Mesenteric fat pad (tissue), 1 donor: ENCODE measurements at places on chromosomes 5 and 9. TPM values are rescaled to one million over a fixed set of nuclear protein-coding genes. Genes with fewer than 3 reads are reported as not detected.
A peak's percentile ranks its signal among the peaks of the same experiment; 100 is the strongest.

GRCh38 chr5:60710362-60710761 is 10.4 kb upstream of the DEPDC1B start:
- DNase-seq: no peak

Gene SHLD3
- total RNA-seq: 3.4 TPM

DNA sequence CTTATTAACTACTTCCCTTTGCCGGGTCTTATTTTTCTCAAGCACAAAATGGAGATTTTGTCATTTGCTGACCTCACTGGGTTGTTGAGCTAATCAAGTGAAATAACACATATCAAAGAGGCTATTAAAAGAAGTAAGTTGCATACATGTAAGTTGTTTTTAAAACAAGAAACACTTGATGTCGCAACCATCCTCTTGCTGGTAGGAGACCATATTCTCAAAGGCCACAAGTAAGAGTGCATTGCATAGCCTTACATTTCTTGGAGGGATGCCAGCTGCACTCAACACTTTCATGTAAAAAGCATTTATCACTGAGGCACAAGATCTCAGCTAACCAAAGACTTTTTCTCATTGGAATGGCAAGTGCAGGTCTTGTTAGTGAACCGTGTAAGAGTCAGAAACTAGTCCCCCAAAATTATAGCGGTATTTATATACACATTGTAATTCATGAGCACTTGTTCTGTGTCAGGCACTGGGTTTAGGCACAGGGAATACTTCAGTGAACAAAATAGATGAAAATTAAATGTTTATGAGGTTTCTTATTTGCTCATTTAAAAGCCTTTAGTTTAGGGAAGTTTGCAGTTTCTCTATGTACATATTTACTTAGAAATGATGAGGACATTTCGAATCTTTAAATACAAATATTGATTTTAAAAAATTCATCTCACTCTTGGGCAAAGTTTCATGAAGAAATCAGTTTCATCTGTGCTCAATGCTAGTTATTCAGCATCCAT is 72.0 kb downstream of the ZFAND5 start:
- no peak for DNase-seq

DNA sequence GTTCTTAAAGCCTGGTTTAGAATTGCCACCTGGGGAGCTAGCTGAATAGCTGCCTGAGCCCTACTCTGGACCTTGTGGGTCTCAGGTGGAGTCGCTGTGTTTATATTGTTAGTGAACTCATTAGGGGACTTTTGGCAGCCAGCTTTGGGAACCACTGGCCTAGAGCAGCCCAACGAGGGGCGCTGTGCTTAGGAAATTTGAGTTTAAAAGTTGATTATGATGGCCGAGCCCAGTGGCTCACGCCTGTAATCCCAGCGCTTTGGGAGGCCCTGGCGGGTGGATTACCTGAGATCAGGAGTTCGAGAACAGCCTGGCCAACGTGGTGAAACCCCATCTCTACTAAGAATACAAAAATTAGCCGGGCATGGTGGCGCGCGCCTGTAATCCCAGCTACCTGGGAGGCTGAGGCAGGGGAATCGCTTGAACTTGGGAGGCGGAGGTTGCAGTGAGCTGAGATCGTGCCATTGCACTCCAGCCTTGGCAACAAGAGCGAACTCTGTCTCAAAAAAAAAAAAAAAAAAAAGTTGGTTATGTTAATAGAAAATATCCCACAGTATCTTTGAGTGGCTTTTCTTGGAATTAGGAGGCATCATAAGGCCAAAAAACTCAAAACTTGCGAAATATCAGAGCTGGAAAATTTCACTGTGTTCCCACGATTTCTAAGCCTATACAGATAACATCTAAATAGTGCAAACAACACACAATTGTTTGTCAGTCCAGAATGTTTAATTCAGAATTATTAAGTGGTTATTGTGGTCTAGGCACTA is 809 bp downstream of the MCCC2 start:
- no peak for DNase-seq

DNA sequence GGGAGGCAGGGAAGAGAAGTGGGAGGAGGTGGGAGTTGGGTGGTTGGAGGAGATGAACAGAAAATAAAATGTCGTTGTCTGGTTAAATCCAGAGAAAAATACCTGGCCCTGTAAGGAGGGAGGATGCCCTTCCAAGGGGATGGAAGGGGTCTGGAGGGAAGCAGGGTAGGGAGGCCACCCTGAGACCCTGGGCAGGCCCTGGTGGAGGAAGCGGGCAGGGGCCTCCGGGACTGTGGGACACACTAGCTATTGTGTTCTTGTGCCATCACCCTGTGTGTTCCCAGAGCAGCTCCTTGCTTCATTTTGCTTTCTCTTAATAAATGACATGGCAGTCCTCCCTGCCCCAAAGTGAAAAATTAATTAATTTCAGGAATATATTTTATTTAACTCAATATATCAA is 11.8 kb upstream of the CD180 start:
- DNase-seq: no peak

GRCh38 chr9:21096172-21096900 is 18.6 kb upstream of the IFNB1 start:
- no peak for DNase-seq

GRCh38 chr9:94919376-94920098 is 193.0 kb downstream of the AOPEP start:
- DNase-seq: peak; percentile 55

Gene IL11RA
- total RNA-seq: 15.6 TPM

GRCh38 chr9:7976856-7977255 is 177.3 kb upstream of the DMAC1 start:
- no peak for DNase-seq

Gene DDX4
- total RNA-seq: not detected

Gene PCDHA9
- total RNA-seq: 0.22 TPM

GRCh38 chr5:59542851-59543820 is 350.4 kb downstream of the PDE4D start:
- DNase-seq: no peak

DNA sequence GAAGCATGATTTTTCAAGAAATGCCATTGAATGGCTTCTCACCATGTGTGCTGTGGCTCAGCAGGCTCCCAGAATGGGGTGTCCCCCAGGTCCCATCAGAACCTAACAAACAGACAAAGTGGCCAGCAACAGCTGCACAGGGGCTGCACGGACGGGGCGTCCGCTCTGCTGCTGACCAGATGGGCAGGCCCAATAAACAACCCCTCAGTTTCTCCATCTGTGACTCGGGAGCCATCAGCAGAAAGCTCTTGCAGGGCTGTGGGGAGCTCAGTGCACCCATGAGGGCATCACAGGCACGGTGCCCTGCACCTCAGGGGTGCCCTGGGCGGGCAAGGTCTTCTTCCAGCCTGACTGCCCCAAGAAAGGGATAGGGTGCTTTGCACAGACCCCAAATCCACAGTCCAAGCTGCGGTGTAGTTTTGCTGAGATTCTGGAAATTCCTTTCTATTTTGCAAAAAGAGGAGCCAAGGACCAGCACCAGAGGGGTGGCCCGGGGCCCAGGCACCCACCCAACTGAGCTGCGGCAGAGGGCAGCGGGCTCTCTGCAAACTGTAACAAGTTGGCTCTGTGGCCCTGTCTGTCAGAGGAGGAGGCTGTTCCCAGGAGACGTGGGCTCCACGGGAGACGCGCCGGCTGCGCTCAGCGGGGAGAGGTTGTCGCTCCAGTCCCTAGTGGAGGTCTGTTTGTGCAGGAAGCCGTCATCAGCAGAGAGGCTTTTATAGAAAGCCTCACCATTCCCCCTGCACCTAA is 138.7 kb upstream of the PPP1R26 start:
- DNase-seq: no peak

DNA sequence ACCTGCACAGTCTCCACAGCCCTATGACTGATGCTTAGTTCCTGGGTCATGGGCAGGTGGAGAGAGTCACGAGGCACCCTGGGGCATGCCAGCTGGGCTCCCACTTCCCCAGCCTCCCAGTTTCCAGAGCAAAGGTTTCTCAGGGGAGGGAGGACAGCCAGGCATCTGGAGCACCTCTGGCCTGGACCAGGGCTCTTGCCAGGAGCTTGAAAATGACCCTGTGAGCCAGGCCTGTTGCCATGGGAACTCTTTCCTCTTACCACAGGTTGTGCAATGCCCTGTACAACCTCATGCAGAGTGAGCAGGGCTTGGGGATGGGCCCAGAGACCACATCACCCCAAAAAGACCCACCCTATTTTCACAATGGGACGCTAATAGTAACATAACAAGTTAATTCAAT is 113.1 kb downstream of the PSD2 start:
- no peak for DNase-seq

Gene ARL10
- total RNA-seq: 4.4 TPM

DNA sequence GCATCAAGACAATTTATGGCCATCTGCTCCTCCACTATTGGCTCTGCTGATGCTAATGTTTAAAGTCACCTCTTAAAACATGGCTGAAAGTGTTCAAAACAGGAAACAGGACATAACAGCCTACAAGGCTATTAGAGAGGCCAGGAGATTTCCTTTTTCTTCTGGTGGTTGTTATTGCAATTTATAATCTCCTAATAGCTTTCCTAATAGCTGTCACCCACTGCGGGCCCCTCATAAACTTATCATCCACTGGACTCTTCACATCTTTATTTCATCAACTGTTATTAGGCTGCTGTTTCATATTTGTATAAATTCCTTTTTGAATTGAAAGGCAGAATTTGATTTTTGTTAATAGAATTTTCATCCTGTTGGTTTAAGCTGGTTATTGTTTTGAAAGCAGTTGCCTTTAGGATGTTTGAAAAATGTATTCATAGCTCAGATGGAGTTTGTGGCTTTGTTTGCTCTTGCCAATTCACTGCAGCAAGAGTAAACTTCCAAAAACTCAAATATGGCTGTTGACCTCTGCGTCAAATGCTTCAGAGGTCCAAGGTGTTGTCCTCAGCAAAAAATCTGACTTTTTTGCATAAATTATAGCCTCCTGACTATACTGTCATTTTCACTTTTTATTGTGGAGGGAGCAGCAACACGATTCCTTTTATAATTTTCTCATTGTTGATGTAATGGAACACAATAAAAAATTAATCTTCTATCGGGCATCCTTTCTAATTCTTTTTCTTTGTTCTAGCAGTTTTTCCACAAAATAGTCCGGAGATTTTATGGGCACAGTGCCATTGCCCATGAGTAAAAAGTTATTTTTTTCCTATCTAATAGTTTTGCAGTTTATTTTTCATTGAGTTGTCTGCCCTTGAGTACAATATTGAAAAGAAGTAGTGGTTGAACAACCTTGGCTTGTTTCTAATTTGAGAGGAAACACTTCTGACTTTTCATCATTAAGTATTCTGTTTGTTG is 69.3 kb downstream of the MAT2B start:
- DNase-seq: no peak
